ENCODE measurements at places on chromosomes 7 and 10.
A peak's percentile ranks its signal among the peaks of the same experiment; 100 is the strongest.

- no peak for DNase-seq
Observed at GRCh38 chr10:124641282-124642087, 102.7 kb downstream of the FAM53B start.

- DNase-seq, result peak; percentile 19
Observed at GRCh38 chr10:69375307-69376151, 41.2 kb downstream of the TACR2 start.

DNA sequence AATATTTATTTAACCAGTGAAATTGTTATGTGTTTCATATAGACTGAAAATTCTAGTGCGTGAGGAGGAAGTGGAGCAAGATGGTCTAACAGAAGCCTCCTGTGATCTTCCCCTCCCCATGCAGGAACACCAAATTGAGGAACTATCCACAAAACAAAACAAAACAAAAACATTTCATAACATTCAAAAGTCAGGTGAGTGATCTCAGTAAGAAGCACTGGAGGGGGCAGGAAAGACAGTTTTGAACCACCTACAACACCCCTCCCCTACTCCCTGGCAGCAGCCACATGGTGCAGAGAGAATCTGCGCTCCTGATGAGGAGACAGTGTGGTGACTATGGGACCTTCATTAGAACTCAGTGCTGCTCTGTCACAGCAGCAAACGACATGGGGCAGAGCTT is 221.9 kb upstream of the SEMA3C start:
- DNase-seq, result no peak

GRCh38 chr7:122217125-122217524 is 73.1 kb upstream of the AASS start:
- no peak for DNase-seq

DNA sequence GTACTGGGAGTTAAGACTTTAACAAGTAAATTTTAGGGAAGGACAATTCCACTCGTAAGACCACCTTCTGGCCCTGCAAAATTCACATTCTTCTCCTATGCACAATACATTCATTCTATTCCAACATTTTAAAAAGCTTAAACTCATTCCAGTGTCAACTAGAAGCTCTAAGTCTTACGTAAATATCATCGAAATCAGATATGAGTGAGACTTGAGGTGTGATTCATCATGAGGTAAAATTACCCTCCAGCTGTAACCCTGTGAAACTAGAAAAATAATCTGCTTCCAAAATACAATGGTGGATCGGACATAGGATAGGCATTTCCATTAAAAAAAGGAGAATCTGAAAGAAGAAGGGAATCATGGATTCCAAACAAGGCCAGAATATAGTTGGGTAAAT is 370.3 kb downstream of the CDC14C start:
- DNase-seq, result no peak

GRCh38 chr10:119422682-119423509 is 119.6 kb downstream of the RGS10 start:
- no peak for DNase-seq

DNA sequence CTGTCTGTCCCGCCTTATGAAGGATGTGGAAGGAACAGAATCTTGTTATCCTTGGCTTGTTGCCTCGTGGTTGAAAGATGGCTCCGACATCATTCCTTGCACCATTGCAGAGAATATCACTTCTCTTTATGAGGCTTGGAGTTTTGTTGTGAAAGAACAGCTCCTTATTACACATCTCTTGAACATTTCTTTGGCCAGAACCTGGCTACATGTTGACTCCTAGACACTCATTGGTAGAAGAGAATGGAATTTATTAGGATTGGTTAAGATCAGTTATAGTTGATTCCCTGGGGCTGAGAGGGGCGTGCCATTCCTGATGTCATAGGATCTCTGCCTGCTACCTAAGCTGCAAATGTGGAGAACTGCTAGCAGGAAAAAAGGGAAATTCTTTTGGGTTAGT is 180.5 kb upstream of the CTBP2 start:
- DNase-seq, result no peak

DNA sequence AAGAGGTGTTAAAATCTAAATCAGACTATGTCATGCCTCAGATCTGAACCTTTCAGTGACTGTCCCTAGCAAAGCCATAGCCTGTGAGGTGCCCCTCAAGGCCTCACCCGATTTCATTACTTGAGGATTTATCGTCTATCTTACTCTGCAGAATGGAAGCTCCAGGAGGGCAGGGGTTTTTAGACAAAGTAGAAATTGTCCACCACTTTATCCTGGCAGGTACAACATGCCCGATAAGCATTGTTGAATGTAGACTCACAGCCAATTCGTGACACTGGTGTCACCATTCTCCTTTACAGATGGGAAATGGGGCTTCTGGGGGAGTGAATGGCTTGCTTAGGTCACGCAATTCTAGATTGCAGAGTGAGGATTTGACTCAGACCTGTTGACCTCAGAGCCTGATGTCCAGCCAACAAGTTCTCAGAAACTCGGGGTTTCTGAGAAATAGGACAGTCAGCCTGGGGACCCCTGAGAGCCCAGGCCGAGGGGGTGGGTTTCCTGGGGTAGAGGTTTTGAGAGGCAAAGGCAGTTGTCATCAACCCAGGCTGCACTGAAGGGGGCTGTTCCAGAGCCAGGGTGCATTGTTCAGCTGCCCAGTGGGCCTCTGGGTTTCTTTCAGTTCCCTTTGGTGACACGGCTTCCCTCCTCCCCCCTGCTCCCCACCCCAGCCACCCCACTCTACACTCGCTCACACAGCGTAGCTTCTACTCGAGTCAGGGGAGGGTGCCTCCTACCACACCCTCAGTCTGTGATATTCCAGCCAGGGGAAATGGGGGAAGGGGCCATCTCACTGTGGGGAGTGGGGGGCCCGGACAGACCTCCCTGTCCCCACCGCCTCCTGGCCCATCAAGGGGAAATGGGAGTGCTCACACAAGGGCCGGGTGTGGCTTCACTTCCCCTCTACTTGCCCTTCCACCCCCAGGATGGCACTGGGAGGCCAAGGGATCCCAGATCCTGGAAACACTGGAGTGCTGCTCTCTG is 3.1 kb upstream of the IRF5 start:
- no peak for DNase-seq

- no peak for DNase-seq
Observed at GRCh38 chr7:127665922-127666321, 13.9 kb downstream of the SND1 start.

DNA sequence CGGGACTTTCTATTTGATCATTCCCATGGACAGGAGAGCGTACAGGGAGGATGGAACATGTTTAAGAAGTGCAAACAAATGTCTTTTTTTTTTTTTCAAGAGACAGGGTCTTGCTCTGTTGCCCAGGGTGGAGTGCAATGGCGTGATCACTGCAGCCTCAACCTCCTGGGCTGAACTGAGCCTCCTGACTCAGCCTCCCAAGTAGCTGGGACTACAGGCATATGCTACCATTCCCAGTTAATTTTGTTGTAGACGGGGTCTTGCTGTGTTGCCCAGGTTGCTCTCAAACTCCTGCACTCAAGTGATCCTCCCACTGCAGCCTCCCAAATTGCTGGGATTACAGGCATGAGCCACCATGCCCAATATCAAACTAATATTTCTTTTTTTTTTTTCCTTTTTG is 40.5 kb downstream of the SPDYE5 start:
- DNase-seq, result no peak

GRCh38 chr7:123594813-123595241 is 6.8 kb upstream of the ASB15 start:
- no peak for DNase-seq

DNA sequence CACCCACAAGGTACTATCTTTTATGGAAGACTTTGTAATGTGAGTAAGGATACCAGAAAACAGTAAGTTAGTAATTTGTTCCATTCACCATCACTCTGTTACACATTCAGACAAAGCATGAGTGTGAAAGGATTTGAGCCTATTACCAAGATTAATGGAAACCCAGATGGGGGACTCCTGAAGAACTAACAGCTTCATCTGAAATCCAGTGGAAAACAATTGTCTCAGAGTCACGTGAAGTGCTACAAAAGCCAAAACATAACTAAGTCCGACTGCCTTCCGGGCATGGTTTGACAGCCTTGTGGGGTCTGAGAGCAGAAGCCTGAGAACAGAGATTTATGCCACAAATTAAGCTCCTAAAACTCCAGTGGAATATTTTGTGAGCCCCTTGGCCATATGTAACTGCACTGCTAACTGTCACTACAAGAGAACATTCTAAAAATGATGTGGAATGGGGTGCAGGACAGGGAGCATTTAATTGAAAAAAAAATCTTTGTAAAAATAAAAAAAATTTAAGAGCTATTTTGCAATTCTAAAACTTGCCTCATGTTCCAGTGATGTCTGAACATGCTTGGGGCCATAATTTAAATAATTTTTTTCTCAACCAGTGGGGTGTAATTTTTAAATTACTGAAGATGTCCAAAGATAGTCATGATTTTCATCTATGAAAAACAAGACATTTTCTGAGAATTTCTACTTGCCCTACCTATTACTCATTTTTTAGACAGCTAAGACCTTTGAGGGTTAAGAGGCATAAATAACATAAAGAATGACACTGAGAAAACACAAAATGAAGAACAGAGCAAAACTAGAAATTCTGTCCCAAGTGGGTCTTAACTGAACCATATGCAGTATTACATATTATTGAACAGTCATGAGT is 555.0 kb downstream of the INHBA start:
- no peak for DNase-seq

- no peak for DNase-seq
Observed at GRCh38 chr10:132707776-132708171, 78.2 kb downstream of the NKX6-2 start.

DNA sequence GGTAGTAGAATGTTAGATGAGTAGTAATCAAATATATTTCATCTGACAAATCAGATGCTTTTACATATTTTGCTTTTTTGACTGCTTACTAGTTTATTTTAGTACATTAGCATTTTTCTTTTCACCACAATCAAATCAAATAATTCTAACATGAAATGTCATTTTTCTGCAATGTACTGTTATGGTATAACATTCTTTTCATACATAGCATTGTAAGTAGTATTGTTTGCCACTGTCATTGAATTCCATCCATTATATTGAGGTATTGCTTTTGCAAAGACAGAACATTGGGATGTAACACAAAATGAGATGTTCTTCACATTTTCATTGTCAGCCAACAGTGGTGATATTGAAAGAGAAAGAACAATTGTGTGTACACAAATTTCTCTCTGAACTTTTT is 107.4 kb downstream of the TRIL start:
- no peak for DNase-seq

Data from putamen (tissue), 1 donor.